ENCODE measurements at places on chromosomes 6 and 20. TPM values are rescaled to one million over a fixed set of nuclear protein-coding genes. Genes with fewer than 3 reads are reported as not detected.

GRCh38 chr20:45109634-45110033 lies 5.3 kb downstream of the WFDC5 start:
- no peak for DNase-seq

DNA sequence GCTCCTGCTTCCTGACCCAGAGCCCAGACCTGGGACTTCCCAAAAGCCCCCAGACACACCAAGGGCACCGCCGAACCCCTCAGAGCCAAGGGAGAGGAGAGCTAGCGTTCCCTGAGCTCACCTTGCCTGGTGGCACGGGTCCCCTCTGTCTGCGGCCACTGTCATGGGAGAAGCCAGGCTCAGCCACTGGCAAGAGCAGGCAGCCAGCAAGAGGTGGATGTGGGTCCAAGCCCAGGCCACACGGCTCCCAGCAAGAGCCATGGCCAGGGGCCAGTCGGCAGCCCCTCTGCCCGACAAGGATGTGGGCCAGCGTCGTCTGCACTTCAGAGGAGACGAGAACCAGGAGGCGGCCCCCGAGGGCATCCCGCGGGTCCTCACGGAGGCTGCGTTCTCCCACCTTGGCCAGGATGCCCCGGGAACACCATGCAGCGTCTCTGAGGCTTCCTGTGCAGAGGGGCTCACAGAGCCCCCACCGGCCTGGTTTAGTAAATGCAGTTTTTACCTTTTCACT lies 2.2 kb upstream of the PPDPF start:
- DNase-seq = no peak

DNA sequence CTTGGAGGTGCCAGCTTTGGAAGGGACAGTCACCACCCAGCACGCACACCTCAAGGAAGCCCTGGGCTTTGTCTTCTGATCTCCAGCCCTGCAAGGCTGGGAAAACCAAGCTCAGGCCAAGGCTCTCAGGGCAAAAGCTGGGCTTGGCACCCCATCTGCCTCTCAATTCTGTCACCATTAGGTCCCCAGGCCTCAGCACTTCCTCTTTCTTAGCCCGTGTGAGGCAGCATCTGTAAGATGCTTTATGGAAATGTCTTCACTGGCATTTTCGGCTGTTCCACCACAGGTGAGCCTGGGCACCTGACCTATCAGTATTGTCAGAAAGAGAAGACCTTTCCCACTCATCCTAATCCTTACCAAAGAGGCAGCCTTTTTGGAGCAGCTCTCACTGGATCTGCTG lies 24.6 kb downstream of the GMEB2 start:
- DNase-seq = no peak

BMP7 gene
- total RNA-seq = 4.4 TPM

LRRN4 gene
- total RNA-seq = 0.16 TPM

GSTA3 gene
- total RNA-seq = not detected

Measured in sigmoid colon (tissue), 7 donors.